Dermis microvascular lymphatic vessel endothelial cell (primary cell): ENCODE measurements at places on chromosomes 2 and 18.

DNA sequence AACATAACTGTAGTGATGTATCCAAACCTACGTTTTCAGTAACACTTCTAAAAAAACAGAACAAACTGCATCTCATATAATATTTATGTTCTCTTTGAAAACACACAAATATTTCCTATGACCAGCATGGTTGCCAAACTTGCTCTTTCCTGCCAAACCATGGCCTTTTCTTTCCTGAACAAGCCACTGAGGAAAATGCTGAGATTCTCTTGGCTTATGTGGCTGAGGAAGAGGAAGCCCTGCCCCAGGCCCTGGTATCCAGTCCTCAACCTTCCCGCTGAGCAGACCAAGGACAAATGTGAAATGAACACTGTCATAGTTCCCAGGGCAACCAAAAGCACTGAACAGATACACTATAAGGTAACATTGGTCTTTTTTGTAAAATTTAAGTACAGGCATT, 35.9 kb upstream of the NARS1 start:
- DNase-seq: peak; percentile 83

DNA sequence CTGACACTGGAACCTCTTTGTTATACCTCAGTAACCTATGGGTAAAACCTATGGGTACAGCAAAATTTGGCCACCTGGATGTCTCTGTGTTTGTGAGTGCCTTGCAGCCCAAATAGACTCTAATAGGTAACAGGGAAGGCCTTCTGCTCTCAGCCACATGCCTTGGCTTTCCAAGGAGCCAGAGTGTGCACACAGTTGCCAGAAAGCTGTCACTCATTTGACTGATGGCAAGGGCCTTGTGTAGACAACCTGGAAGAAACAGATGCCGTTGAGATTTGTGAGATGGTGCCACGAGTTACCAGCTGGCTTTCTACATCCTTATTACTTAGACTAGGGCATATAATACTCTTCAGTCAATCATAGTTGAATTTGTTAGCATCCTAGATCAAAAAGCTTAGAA, 90.1 kb upstream of the RAB12 start:
- DNase-seq: no peak

- DNase-seq: no peak
Measured at GRCh38 chr18:23415515-23415914, 37.6 kb upstream of the RIOK3 start.

- no peak for DNase-seq
Measured at GRCh38 chr18:3840766-3841165, 390.8 kb downstream of the TGIF1 start.
